Central memory CD4-positive, alpha-beta T cell (primary cell): ENCODE measurements at places on chromosomes 2 and 18.

DNA sequence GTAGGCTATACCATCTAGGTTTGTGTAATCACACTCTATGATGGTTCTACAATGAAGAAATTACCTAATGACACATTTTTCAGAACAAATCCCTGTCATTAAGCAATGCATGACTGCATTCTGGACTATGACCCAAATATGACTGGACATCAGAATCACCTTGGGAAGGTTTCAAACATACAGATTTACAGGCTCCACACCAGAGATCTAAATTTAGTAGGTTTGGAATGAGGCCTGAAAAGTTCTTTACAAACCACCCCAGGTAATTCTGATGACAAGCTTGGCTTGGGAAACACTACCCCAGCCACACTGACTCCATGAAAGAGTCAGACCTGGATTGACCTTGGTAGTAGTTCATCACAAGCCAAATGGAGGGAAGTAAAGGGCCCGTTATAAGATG, 52.2 kb upstream of the NFE2L2 start:
- no peak for DNase-seq

- DNase-seq: no peak
Observed at GRCh38 chr2:26274058-26274613, 29.4 kb downstream of the HADHB start.

GRCh38 chr18:63344918-63345317, 22.1 kb downstream of the KDSR start:
- no peak for DNase-seq

GRCh38 chr2:27583390-27583915, 611 bp downstream of the ZNF512 start:
- DNase-seq: no peak
